ENCODE measurements at places on chromosomes 11 and 22.

DNA sequence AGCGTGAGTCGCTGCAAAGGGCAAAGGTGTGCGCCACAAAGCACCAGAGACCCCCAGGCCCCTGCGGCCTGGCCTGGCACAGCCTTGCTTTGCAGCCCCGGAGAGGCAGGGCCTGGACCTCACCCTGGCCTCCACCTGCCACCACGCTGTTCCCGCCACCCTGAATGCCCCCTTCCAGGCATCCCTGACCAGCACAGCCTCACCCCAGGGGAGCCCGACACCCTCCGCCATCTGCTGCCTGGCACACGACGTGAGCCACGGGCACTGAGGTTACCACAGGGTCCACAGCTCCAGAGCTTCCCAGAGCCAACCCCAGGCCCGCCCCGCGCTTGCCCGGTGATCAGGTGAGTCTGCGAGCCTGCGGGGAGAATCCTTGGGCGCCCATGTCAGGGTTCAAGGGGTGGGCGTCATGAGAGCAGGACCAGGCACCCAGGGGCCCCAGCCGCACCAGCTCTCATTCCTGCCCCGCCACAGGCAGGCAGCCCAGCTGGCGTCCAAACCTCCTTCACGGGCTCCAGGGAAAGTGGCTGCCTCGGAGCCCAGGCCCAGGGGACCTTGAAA lies 171.3 kb downstream of the BRD1 start:
- no peak for DNase-seq

GRCh38 chr11:79312617-79313529 lies 128.0 kb downstream of the TENM4 start:
- DNase-seq: no peak

- peak; percentile 62 for DNase-seq
Observed at GRCh38 chr11:8168485-8169257, at the start of gene RIC3. Gene RIC3 (minus strand): TSS chr11:8169025. CDS start chr11:8168989, 36 bp downstream.

GRCh38 chr11:10648871-10649270 lies 44.7 kb downstream of the IRAG1 start:
- DNase-seq: no peak

GRCh38 chr11:82865841-82866240 lies 34.4 kb downstream of the PRCP start:
- no peak for DNase-seq

DNA sequence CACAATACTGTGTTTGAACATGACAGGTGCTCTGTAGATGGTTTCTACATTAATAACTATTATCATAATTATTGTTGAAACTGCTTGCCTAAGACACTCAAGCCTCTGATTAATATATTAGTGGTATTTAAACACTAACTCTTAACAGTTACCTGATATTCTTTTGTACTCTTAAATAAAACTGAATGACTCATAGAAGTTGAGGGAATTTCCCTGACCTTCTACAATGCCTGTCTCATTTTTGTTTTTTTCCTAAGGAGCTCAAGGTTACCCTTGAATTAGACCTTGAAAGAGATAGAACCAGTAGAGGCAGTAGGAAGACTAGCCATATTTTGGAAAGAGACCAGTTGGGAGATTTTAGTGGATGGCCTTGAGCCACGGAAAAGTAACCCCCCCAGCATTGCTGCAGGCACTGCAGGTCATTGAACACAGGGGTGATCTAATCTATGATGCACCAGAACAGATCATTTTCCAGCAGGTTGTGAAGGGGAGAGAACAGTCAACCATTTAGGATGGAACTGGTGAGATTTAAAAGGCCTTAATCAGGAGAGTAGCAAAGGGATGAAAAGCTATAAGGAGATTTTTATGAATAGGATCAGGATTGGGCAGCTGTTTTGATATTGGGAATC lies 148.3 kb downstream of the PGR start:
- no peak for DNase-seq

DNA sequence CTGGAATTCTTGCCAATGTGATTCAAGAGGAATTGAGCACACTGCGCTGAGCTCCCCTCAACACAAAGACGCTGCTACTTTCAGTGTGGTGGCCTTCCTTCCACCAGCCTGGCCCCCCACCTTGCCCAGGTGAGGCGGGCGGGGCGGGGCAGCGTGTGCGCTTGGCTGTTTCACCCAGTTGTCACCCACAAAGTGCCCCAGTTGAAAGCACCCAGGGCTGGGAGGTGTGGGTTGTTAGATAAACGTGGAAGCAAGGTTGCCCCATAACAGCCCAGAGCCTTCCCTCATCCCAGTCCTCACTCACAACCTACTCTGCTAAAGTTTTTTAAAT lies 43.1 kb downstream of the CACNG2 start:
- DNase-seq: no peak

GRCh38 chr22:44338177-44338810 lies 25.5 kb upstream of the SHISAL1 start:
- no peak for DNase-seq

GRCh38 chr11:105071089-105071732 lies 26.1 kb upstream of the CARD16 start:
- DNase-seq: no peak

GRCh38 chr11:14587258-14587657 lies 56.3 kb upstream of the PDE3B start:
- DNase-seq: no peak

DNA sequence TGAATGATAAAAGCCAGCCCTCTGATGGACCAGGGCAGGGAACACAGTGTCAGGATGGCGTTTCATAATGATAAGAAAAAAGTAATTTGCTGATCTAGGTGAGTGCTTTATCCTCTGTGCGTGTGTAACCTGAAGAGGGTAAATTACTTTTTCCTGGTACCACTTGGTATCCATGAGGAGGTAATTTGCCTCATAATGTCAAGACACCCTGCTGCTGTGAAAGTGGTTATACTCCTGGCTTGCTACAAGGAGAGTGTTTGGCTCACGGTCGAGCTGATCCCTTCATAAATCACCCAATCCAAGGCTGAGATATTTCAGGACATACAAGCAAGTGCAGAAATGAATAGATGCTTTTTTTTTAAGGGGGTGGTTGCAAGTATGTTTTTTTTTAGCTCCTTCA lies 207.2 kb upstream of the PGR start:
- DNase-seq: no peak

DNA sequence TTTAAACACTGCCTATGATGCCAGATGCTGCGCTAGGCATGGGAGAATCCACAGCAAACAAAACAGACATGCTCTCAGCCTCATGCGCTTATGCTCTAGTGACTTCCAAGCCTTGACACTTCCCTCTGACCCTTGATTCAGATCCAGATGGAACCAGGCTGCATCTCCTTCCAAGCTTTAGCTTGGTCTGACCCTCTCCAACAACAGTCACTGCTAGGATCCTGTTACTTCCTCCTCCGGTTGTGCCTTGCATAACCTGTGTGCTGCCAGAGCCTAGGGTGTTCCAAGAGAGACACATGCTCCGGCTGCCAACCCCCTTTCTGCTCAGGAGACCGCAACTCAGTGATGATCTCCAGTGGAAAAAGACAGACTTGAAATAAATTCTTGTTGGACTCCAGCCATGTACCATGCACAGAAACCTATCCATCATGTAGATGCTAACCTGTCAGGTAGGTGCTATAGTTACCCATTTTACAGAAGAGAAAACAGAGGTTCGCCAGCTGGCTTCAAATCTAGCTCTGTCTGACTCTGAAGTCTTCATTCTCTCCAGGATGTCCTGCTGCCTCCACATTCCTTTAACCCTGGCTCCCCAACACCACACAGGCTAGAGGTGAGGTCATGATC lies 136.3 kb upstream of the TEAD1 start:
- no peak for DNase-seq

DNA sequence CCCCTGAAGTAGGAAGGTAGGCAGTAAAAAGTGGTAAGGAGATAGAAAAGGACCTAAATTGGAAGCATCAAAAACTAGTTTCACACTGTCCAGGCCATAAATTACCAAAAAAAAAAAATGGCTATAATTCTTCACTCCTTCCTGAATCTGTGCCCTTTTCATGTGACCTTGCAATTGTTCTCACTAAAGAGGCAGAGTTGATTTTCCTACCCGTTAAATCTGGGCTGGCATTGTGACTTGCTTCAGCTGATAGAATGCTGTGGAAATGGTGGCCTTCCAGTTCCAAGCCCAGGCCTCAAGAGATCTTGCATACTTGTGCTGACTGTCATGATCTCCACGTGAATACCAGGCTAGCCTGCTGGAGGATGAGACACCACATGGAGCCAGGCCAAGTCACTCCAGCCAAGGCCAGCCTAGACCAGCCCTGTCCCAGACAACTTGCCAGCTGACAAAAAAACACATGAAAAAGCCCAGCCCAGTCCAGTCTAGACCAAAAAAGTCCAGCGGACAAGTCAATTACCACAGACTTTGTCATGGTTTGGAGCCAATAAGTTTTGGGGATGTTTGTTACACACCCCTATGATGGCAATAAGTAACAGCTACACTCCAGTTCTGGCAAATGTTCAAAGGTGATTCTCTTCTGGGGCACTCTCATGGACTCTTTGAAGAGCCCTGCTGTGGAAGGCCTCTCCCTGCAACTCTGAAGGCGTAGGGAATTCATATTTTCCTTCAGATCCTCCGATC lies 51.4 kb upstream of the NUP50 start:
- DNase-seq: no peak

DNA sequence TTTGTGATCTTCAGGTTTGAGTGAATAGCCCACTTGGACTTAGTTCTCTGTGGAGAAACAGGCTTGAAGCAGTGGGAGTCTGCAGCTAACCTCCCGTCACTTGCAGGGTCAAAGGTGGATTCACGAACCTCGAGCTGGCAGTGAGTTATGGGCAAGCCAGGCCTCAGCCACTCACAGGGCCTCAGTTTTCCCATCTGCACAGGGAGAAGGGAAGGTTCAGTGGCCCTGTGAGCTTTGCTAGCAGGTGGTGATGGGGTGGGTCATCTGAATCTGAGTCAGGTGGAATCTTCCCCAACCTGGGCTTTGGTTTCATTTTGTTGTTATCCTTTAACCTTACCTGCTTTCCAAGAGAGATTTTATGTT lies 86.6 kb upstream of the GRIK4 start:
- no peak for DNase-seq

DNA sequence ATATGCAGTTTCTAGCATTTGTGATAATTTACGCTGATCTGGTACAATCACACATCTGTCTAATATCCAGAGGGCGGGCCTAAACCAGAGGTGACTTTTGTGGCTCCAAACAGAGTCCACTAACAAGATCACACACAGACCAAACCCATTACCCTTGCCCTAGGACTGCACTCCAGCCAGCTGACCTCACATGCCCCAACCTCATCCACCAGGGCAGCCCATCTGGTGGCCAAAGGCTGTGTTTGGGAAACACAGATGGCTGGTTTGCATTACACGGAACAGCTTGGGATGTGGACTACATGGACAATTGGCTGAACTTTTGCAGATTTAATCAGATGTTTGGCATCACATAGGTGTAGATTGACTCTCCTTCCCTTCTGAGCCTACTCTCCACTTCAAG lies 228.2 kb downstream of the GRIK4 start:
- peak; percentile 61 for DNase-seq

DNA sequence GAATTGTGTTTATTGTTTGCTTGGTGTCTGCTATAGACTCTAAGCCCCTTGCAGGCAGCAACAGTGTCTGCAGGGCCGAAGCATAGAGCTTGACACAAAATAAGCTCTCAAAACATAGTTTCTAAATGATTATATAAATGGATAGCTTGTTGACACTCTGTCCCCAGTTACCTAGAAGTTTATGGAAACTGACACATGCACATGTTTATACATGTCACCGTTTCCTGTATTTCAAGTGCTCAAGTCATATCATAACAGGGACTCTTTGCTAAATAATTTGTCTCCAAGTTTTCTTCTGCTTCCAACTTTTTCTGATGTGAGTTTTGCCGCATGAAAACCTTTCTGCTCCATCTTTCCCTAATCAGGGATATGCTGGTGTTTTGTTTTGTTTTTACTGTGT lies 3.7 kb upstream of the OR6X1 start:
- DNase-seq: no peak

DNA sequence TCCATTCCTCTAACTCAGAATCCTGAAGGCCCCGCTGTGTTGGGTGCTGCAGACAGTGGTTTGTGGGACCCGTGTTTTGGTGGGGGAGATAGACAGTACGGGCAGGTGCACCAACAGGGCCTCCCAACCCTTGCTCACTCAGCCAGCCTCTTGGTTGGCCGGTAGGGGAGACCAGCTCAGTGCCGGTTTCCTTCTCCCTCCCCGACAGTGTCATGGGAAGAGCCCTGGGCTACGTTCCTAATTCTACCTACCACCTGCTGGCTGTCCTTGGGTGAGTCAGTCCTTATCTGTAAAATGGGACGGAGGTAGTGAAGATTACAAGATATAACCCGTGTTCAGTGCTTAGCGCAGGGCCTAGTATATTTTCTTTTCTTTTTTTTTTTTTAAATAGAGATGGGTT lies 5.9 kb downstream of the TMEM134 start:
- no peak for DNase-seq

DNA sequence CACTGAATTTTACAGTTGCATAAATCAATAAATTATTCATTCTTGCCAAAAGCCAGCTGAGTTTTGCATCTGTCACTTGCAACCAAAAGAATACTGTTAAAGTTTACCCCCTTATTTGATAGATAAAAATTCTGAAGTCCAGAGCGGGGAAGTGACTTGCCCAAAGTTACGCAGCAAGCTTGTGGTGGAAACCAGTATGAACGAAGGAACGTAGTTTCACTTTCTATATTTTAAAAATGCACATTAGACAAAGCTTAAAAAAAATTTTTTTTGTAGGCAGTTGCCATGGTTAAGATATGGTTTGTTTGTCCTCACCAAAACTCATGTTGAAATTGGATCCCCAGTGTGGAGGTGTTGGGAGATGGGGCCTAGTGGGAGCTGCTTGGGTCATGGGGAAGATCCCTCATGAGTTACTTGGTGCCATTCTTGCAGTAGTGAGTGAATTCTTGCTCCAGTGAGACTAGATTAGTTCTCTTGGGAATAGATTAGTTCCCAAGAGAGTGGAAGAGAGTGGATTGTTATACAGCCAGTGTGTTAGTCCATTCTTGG lies 46.3 kb upstream of the SEZ6L start:
- no peak for DNase-seq

DNA sequence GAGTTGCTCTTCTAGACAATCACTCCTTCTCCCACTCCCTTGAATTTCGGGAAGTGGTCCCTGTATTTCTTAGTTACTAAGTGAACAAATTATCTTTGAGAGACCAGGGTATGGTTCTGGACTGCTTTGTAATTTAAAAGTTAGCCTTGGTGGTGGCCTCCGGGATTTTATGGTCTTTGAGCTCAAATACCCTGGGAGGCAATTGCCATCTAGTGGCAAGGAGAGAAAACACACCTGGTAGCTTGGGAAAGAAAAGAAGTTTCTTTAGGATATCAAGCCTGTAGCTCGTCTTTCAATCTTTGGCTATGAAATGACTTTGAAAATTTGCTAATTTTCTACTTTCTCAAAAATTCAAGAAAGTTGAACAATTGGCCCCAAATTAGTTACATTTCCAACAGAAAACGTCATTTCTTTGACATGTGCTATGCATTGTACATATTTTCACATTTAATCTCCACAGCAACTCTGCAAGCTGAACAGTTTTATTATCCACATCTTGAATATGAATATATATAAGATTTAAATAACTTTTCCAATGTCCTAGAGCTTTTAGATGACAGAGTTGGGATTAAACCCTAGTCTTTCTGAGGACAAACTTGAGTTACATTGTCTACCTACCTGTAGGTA lies 39.1 kb downstream of the MMP27 start:
- peak; percentile 2 for DNase-seq

GRCh38 chr11:11611381-11611780 lies 10.4 kb downstream of the GALNT18 start:
- no peak for DNase-seq

- DNase-seq: no peak
Observed at GRCh38 chr11:95466416-95466815, 235.4 kb upstream of the SESN3 start.

All from SK-N-DZ (cell line).